ENCODE measurements at places on chromosomes 16 and 17.
A peak's percentile ranks its signal among the peaks of the same experiment; 100 is the strongest.

DNA sequence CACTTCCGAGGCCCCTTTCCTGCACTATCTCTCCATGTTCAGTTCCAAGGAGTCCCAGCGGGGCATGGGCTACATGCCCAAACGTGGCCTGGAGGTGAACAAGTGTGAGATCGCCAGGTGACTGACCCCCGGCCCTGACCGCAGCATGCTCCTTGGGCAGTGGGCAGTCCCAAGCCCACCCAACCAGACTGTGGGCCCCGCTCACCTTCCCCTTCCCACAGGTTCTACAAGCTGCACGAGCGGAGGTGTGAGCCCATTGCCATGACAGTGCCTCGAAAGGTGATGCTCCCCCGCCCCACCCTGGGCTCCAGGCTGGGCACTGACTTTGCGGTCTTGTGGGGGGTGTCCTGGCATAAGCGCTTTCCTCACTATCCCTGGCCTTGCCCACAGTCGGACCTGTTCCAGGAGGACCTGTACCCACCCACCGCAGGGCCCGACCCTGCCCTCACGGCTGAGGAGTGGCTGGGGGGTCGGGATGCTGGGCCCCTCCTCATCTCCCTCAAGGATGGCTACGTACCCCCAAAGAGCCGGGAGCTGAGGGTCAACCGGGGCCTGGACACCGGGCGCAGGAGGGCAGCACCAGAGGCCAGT, 4.7 kb downstream of the CORO1A start:
- DNase-seq = peak; percentile 48

DNA sequence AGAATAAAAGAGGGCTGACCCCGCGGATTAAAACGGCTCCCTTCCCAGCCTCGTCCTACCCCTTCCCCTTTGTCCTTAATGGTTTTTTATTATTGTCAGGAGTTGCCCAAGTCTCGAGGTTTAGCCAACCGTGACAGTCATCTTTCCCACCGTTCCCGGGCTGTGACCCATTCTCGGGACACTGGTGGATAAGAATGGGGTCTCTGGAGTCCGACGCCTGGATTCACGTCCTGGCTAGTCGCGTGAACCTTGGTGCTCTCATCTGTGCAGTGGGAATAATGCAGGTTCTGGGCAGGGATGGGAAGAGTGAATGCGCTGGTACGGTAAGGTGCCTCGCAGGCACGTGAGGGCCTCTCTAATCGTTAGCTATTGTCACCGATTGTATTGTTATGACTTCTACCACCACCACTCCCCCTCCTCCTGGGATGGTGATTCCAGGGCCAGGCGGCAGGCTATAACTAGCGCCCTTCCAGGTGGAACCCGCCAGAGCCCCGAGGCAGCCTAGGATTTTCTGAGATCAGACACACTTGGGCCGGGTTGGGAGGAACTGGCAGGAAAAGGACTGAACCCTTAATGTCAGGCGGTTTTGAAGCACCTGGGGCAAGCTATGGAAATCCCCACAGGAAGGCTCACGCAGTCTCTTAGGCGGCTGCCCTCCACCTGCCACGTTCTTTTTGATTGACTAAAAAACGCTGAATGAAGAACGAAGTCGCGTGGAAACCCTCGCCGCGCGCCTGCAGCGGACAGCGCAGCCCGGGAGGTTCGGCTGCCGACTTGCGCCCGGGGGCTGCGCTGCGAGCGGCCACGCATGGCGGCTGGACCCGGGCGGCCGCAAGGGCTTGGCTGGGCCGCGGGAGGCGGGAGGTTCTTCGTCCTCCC, 2.7 kb downstream of the HS3ST3B1 start:
- DNase-seq = no peak

GRCh38 chr16:57257455-57258070, 12.5 kb downstream of the ARL2BP start:
- DNase-seq = peak; percentile 8

GRCh38 chr16:17607609-17608008, 136.8 kb upstream of the XYLT1 start:
- DNase-seq = no peak
